ENCODE measurements at places on chromosomes 5 and 9.
A peak's percentile ranks its signal among the peaks of the same experiment; 100 is the strongest.

- DNase-seq = peak; percentile 38
Measured at GRCh38 chr5:150398722-150399523, 13.8 kb downstream of the CD74 start.

GRCh38 chr5:158722940-158723339 is 376.8 kb downstream of the EBF1 start:
- DNase-seq = no peak

GRCh38 chr5:62260513-62260912 is 45.5 kb upstream of the KIF2A start:
- no peak for DNase-seq

- DNase-seq = no peak
Measured at GRCh38 chr5:123157791-123158581, 68.9 kb downstream of the PRDM6 start.

DNA sequence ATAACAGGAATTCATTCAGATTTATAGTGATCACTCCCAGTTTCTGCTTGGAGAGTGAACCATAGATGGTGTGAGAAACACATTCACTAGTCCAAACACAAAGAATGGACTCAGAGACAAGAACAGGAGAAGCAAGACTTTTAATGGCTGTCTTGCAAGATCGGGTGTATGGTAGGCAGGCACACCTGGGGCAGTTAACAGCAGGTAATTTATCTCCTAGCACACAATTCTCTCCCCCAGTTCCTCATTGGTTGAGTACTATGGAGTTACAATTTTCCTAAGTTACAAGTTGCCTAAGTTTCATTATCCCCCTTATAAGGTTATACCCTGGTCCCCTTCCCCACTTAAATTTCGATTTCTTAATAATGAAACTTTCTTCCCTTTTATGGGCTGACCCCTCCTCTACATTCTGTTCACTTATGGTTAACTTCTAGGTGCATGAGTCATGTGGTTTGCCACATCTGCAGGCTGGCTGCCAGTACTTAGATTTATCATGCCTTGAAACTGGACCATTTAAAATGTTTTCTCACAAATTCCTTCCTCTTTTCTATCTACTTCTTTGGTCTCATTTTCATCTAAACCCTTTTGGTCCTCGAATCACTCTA is 623.3 kb downstream of the HINT1 start:
- DNase-seq = peak; percentile 12

GRCh38 chr5:156474251-156474650 is 147.3 kb downstream of the SGCD start:
- no peak for DNase-seq

GRCh38 chr5:42419294-42419693 is 3.9 kb upstream of the GHR start:
- no peak for DNase-seq

DNA sequence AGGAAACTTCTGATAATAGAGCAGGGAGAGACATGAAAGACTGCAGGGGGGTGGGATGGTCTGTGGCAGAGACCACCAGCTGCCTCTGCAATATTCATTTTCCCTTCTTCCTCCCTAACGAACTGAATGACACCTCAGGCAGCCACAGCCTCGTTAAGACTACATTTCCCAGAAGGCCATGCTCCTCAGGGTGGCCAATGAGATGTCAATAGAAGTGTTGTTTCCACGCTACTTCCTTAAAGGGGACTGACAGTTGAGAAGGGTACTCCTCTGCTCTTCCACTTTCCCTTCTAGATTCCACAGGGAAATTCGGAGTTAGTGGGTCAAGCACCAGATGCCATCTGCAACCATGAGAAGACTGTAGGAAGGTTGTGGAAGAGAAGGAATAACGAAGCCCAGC is 52.0 kb upstream of the DAPK1 start:
- peak; percentile 45 for DNase-seq

- peak; percentile 65 for DNase-seq
Measured at GRCh38 chr5:76303921-76304320, 99.2 kb upstream of the IQGAP2 start.

GRCh38 chr9:134634667-134635230 is 6.9 kb upstream of the COL5A1 start:
- no peak for DNase-seq

DNA sequence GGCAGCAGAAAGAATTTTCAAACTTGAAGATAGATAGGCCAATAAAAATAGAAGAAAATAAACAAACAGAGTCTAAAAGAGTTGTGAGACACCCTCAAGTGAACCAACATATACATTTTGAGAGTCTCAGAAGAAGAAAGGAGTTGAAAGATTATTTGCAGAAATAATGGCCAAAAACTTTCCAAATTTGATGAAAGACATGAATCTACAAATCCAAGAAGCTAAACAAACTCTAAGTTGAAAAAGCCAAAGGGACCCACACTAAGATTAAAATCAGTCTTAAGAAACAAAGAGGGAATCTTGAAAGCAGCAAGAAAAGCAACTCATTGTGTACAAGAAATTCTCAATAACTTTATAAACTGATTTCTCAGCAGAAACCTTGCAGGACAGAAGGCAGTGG is 137.0 kb downstream of the SAXO1 start:
- no peak for DNase-seq

DNA sequence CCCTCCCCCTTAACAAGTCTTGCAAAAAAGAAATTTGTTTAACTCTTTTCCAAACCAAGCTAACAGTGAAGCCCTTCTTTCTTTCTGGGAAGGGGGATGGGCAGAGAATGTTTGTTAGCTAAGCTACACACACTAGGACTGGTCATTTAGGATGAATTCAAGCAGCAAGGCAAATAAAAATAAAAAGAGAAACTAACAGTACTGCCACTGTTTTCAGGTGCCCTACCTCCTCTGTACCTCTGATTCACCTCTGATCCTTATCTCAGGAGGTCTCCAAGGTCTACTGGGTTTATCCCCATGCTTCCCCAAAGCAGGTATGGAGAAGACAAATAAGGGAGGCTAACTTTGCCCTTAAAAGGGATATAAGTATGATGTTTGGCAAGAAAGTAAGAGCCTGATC is 52.9 kb downstream of the ELL2 start:
- no peak for DNase-seq

DNA sequence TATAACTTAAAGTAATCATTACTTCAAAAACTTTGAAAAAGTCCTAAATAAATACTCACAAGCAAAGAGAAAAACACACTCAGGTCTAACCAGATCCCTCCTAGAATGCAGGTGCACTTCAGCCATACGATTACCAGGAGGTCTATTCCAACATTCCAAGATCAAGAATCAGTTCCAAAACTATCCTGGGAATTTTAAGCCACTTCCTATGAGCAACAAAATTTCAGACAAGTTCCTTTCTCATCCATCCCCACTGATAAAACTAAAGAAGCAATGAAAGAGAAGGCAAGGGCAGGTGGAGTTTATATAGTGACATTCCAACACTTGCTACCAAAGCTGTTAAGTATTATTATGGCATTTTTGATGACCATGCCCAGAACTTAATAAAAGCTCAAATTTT is 29.6 kb downstream of the MLLT3 start:
- DNase-seq = no peak

- peak; percentile 17 for DNase-seq
Measured at GRCh38 chr9:75229605-75230332, 141.5 kb downstream of the OSTF1 start.

DNA sequence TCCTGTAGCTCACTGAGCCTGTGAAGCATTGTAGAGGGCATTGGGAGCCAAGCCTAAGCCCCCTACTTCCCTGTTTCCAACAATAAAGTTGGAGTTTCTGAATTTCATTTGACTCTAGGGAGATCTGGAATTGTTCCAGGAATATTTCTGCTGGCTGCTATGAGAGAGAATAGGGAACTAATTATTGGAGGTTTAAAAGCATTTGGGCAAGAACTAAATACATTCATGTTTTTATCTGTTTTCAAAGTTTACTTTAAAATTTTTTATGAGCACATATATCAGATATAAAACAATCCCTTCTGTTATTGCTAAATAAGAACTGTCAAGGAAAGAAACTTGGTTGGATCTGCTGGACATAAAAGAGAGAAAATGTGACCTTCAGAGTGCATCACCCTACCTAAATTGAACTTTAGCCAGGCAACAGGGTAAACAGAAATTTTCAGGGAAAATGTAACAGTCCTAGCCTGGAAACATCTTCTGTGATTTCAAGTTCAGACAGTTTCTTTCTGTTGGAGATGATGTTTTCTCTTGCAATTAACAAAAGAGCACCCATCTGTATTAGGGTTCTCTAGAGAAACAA is 19.3 kb upstream of the LECT2 start:
- no peak for DNase-seq

GRCh38 chr9:18071651-18072060 is 402.3 kb upstream of the ADAMTSL1 start:
- no peak for DNase-seq

GRCh38 chr9:86978922-86979474 is 31.7 kb upstream of the GAS1 start:
- no peak for DNase-seq

GRCh38 chr5:172939071-172939470 is 20.2 kb upstream of the RPL26L1 start:
- peak; percentile 47 for DNase-seq

DNA sequence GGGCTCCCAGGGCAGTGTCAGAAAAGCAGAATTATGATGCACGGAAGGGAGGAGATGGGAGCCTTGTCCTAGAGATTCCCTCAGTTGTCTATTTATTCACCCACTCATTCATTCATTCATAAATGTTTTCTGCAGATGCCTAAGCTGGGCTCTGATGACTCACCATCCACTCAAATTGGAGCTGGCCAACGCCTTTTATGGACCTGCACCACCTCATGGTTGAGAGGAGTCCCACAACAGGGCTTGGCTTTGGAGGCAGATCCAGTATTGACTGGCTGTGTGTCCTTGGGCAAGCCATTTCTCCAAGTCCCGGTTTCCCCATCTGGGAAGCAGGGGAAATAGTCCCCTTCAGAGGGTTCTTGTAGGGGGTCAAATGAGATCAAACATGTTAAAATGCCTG is 227.8 kb downstream of the MELK start:
- no peak for DNase-seq

DNA sequence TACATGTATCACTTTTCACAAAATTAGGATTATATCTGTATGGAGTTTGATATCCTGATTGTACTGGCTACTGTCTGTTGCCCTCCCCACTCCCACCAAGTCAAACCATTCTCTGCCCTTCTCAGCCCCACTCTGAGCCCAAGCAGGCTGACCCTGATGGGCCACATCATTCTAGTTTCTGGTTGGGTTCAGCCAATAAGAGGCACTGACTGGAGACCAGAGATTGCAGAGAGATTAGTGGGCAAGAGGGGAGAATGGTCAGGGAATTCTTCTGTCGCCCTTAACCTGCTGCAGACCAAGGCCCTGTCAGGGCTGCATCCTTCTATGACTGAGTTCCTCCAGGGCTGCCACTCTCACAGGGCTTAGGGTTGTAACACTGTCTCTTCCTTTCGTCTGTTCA is 2.7 kb downstream of the HSPB3 start:
- no peak for DNase-seq

DNA sequence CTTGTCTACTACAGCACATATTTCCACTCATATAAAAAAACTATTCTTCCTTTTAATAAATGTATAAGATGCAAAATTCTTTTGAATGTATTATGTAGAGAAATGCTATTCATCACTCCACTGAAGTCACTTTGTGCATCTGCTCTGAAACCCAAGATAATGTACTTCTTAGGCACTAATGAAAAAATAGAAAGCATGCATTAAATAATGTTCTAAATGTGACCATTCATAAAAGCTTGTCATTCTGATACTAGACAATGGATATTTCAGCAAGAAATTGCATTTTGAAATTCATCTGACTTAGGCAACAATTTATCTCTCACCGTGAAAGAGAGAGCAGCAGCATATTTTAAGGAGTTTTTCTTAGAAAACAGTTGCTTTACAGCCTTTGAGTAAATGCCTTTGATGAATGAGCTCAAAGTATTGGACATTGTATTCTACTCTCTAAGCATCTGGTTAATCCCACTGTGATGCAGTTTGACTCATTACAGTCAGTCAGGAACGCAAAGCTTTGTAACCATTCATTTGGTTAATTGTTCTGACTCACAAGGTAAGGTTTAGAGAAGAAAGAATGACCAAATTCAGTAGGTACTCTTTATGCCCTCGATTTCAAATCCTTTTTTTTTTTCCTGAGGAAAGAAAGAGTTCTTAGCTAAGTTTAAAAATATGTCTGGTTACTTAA is 2233.8 kb upstream of the C9orf72 start:
- DNase-seq = no peak

DNA sequence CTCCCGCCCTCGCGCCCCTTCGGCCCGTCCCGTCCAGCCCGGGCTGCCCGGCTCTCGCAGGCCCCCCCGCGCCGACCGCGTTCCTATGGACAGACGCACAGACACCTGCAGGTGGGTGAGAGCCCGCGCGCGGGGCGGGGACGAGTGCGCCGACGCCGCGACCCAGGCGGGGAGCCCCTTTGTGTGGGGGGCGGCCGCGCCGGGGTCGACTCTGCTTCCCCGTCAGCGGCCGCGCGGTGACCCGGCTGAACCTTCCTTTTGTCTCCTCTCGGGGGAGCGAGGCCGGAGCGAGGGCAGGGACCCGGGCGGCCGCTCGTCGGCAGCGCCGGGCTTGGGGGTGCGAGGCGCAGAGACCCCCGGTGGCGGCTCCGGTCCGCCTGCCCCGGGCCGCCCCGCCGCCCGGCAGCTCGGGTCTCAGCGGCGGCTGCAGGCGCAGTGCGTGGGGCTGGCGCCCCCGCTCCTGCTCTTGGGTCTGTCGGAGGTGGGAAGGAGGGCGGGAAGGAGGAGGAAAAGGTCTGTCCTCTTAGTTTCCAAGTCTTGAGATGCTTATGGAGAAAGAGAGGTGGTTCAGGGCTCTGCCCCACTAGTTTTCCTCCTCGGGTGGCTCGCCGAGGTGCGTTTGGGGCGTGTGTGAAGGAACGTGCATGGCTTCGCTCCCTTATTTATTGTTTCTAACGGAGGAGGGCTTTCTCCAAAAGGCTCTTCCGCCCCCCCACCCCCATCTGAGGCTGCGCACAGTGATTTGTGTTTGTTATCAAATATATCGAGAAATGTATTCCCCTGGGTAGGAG is 576 bp downstream of the KIAA1958 start:
- peak; percentile 74 for DNase-seq

DNA sequence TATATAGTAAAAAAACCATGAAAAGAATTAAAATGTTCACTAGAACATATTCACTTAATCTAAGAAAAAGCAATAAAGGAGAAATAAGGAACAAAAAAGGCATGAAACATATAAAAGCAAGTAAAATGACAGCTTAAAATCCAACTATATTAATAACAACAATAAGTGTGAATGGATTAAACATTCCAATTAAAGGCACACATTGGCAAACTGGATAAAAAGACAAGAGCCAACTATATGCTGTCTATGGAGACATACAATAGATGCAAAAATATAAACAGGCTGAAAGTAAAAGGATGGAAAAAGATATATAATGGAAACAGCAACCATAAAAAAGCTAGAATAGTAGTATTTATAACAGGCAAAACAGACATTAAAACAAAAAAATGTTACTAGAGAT is 70.1 kb downstream of the AP3B1 start:
- DNase-seq = no peak

- peak; percentile 37 for DNase-seq
Measured at GRCh38 chr5:120655828-120656435, 191.8 kb downstream of the PRR16 start.

GRCh38 chr9:95645579-95645978 is 128.8 kb upstream of the PTCH1 start:
- DNase-seq = no peak

All from activated CD4-positive, alpha-beta T cell treated with anti-CD3 and anti-CD28 coated beads for 36 hours (primary cell).